ENCODE measurements at places on chromosomes 2 and 18. TPM values are rescaled to one million over a fixed set of nuclear protein-coding genes. Genes with fewer than 3 reads are reported as not detected.

CNTNAP5 gene
- not detected for total RNA-seq

DNA sequence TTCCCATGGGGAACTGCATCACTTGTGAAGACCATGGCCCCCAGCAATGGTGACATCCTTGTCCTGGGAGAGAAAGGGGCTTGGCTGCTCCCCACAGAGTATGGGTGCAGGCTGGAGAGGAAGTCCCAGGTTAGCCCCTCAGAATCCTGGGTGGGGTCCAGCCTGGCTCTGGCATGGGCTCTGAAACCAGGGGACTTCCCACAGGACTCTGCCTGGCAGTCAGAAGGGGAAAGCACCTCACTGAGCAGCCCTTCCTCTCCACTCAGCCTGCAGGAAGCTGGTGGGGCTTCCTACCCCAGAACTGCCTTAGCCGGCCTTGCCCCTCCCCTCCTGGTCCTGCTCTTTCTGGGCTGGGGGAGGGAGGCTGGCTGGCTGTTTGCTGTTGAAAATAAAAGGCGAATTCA lies 3.7 kb downstream of the NEURL3 start:
- no peak overlapping the region for H3K27ac ChIP-seq
- H3K27me3 ChIP-seq: no peaks in the 10 kb centered on the region
- peak; percentile 61 for DNase-seq
- peaks cover 8% of the 10 kb centered on the region for H3K4me1 ChIP-seq

- DNase-seq: no peak
- peaks cover 10% of the 10 kb centered on the region for H3K4me1 ChIP-seq
- no peak overlapping the region for H3K27ac ChIP-seq
- H3K4me3 ChIP-seq: no peak overlapping the region
Measured at GRCh38 chr2:149585166-149585885, 2.2 kb downstream of the MMADHC start.

DNA sequence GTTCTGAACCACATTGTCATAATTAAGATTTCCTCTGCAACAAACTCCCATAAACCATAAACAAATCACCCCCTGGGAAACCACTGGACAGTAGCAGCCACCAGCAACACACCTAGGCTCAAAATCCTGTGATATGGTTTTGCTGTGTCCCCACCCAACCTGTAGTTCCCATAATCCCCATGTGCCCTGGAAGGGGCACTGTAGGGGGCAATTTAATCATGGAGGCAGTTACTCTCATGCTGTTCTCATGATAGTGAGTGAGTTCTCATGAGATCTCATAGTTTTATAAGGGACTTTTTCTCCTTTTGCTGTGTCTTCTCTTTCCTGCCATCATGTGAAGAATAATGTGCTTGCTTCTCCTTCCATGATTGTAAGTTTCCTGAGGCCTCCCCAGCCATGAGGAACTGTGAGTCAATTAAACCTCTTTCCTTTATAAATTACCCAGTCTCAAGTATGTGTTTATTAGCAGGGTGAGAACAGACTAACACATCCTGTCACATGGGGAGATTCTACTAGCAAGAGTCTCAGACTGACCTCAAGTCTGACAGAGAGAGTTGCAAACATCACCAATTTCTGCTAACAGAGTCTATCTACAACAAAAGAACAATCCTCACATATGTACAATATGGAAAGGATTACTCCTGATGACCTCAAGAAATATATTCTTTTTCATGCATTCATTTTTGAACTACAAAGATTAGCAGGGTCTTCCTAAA lies 182.6 kb downstream of the GRB14 start:
- H3K4me1 ChIP-seq: no peaks in the 10 kb centered on the region
- H3K27me3 ChIP-seq: no peaks in the 10 kb centered on the region
- H3K4me3 ChIP-seq: no peak overlapping the region
- no peak overlapping the region for H3K27ac ChIP-seq
- no peaks in the 10 kb centered on the region for H3K36me3 ChIP-seq

DNA sequence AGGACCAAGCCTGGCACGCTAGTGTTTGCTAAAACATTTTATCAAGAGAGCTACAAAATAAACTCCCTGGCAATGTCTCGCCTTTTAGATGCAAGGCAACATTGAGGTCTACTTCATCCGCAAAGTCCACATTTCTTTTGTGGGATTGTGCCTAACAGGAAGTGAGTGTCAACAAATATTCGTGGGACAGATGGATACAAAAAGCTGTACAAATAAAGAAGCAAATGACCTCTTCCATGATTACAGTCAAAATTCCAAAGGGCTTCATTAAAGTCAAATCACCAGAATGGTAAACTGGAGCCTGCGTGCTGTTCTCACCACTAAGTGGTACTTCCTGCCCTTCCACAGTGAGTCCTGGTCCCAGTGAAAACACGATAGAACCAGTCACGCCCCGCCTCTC lies 40.4 kb downstream of the L3MBTL4 start:
- no peaks in the 10 kb centered on the region for H3K27me3 ChIP-seq
- no peak overlapping the region for H3K27ac ChIP-seq
- no peak for DNase-seq
